ENCODE measurements at places on chromosomes 4 and X.

GRCh38 chrX:6910218-6910617 is 237.3 kb upstream of the STS start:
- no peak for DNase-seq

GRCh38 chr4:150457802-150458201 is 124.1 kb upstream of the MAB21L2 start:
- no peak for DNase-seq

DNA sequence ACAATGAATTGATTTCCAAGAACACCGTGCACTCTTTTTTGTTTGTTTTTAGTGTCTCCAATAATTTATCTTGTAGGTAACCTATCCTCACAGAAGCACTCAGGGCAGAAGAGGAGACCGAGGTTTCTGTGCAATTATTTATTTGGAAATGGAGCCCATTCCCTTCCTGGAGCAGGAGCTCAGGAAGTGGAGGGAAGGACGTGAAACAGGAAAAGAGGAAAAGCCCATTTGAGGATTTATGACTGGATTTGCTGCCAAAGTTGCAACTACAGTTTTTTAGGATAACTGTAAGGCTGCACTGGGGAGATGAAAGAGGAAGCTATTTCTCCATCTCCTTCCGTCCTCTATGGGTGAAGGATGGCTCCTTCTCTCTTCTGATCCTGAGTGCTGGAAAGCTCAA is 31.7 kb upstream of the MXRA5 start:
- no peak for DNase-seq

DNA sequence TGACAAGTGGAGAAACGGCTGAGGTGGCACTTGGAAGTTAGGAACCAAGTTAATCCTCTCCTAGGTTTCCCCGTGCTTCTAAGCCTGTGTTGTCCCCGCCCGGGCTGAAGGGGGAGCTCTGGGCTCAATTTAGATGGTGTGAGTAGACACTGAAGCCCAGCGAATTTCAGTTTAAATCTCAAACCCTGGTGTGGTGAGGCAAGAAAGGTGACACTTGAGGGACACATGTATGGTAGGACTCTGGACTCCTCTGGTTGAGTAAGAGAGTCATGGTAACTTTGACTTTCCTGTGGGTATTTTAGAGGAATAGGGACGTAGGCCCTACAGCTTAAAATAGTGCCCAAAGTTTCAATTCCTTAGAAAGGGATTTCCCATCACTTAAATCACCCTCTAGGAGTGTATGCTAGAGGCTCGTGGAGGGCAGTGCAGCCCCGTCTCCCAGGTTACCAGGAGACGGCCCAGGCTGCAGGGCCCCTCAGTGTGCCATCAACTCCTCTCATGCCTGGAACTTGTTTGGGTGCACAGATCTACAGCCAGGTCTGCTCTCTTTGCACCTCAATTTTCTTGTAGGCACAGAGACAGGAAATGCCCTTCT is 24.0 kb downstream of the HAND2 start:
- no peak for DNase-seq

DNA sequence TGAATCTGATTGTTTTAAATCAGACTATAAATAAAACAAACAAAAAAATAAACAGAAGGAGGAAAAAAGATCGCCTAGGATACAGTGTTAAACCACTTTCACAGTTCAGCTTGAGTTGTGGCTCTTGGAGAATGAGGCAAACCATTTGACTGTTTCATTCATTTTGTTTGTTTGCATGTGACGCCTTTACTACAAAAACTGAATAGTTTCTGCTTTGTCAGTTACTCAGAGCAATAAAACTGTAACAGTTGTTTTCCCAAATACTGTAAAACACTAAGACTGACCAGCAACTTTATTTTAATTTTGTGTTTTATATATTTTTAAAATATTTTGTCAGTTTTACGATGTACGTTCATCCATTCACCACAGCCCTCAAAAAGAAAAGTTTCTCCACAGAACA is 214.5 kb downstream of the FBXW7 start:
- no peak for DNase-seq

- DNase-seq: no peak
Measured at GRCh38 chrX:72180539-72180938, 1.0 kb upstream of the PIN4 start.

- no peak for DNase-seq
Measured at GRCh38 chr4:80268936-80269335, 2.5 kb downstream of the FGF5 start.

DNA sequence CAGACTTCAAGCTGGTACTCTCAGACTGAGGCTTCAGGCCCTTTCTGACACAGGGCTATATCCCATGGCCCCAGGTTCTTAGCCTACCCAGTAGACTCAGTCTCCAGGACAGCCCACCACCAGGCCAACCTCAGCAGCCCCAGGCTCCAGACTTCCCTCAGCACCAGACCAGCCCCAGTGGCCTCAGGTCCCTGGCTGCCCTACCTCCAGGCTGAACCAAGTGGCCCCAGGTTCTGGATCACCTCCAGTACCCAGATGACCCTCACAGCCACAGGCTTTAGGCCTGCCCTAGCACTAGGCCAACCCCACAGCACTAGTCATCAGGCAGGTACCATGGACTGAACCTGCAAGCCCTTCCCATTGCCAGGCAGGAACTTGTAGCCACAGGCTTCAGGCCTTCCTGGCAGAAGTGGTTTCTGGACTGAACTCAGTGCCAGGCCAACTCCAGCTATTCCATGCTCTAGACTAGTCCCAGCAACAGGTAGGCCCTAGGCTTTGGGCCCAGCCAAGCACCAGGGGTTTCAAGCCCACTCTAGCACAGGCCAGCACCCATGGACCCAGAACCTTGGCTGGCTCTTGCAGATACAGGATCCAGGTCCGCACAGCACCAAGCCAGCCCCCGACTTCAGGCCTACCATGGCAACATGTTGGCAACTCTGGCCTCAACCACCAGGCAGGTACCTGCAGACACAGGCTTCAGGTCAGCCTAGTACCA is 45.7 kb upstream of the MAGED4 start:
- DNase-seq: no peak

GRCh38 chr4:121789960-121790829 is 10.9 kb upstream of the EXOSC9 start:
- DNase-seq: no peak

GRCh38 chrX:39983715-39984114 is 114.0 kb downstream of the BCOR start:
- DNase-seq: no peak

- no peak for DNase-seq
Measured at GRCh38 chr4:10781805-10782204, 97.2 kb upstream of the CLNK start.

GRCh38 chrX:129831091-129831885 is 12.4 kb downstream of the ZDHHC9 start:
- DNase-seq: no peak

DNA sequence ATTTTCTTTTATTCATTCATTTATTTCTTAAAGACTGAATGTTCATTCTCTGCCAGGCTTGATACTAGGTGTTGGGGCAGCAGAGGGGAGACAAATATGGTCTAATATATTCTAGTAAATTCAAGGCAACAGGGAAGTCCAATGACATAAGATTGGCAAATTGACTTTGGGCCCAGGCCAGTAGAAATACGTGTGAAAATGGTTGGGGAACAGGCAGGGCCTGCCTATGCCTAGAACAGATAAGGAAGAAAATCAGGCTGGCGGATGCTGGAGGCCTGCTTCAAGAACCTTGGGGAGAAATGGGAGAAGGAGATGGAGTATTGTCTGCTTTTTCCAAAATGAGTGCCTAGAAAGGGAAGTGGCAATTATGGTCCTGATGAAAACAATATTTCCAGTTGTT is 108.6 kb downstream of the RTL5 start:
- no peak for DNase-seq

- DNase-seq: no peak
Measured at GRCh38 chr4:17265653-17266052, 246.2 kb downstream of the QDPR start.

DNA sequence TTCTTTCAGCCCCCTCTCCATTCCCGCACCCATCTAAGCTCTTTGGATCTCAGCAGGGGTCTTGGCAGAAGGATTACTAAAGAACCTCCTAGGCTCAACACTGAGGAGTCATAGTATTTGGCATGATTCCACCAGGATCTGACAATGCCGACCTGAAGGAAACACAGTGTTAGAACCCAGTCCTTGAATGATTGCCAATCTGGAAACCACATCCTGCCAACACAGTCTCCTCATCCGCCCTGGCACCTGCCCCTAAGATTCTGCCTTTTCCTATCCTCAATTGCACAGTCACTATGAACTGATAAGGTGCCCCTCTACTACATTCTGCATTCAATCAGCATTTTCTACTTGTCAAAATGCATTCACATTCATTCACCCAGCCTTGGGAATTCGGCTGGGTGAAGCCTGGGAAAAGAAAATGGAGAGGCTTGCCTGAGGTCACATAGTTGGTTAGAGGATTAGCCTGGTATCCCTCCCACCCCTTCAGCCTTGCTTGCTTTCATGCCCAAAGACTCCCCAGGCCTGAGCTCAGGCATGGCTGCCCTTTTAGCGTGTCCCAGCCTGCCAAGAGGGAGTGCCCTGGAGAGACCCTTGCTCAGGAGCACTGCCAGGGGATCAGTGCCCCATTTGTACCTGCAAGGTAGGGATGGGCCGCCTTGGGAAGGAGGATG is 2.2 kb upstream of the CLDN2 start:
- no peak for DNase-seq

DNA sequence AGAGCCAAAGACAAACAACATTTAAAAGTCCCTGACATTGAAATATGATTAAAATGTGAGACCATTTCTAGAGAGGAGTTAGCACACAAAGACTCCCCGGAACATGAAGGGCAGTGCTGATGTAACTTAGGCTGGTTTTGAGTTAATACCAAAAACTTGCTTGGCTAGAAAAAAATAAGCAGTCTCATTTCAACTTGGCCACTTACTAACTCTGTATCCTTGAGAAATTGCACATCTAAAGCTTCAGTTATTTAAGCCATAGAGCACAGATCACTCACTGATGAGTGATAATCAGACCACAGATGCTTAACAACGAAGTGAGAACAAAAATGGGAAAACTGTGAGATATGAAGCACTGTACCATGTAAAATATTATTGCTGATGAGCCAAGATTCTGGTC is 65.9 kb upstream of the MAOA start:
- no peak for DNase-seq

GRCh38 chr4:148574502-148574901 is 132.3 kb upstream of the NR3C2 start:
- DNase-seq: no peak

- DNase-seq: no peak
Measured at GRCh38 chr4:32962100-32962499, 2241.9 kb downstream of the PCDH7 start.

DNA sequence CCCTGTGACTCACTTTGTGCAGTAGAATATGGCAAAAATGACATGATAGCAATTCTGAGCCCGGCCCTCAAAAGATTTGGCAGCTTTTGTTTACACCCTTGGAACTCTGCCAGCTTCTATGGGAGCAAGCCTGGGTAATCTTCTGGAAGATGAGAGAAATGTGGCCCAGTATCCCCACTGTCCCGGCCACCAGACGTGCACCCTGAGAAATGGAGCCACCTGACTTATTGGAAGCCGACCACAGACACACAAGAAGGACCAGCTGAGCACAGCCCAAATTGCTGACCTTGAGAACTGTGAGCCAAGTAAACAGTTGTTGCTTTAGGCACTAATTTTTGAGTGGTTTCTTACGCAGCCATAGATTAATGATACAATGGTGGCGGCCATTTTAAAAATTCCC is 197.0 kb downstream of the STIM2 start:
- DNase-seq: no peak

GRCh38 chr4:110671679-110672078 is 48.8 kb upstream of the PITX2 start:
- no peak for DNase-seq

- no peak for DNase-seq
Measured at GRCh38 chr4:121711263-121712000, 14.7 kb upstream of the ANXA5 start.

DNA sequence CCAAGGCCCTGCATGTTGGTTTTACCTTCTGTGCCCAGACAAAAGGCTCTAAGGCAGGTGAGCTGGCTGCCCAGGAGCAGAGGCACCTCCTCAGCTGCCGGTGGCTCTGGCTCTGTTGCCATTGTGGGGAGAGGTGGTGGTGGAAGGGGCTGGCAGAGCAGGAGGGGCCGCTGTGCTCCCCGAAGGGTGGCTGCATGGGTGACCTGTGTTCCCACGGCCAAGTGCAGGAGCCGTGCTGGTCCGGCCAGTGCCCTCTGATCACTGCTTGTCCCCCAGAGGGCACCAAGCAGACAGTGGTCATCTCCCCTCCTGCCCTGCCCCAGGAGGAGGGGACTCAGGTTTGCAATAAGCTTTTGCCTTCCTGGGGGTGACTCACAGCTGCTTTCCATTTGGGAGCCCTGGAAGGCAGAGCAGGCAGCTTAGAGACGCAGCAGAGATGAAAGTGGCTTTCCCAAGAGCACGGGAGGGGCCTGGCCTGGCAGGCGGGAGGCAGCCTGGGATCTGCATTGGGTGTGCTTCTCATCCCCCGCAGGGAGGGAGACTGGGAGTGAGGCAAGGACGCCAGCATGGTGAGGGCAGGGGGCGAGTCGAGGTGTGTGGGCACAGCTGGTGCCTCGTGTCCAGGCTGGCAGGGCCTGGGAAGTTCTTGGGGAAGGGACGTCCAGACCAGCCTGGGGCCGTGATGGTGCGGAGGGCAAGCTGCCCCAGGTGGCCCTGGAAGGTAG is 28.7 kb downstream of the DOK7 start:
- DNase-seq: no peak

DNA sequence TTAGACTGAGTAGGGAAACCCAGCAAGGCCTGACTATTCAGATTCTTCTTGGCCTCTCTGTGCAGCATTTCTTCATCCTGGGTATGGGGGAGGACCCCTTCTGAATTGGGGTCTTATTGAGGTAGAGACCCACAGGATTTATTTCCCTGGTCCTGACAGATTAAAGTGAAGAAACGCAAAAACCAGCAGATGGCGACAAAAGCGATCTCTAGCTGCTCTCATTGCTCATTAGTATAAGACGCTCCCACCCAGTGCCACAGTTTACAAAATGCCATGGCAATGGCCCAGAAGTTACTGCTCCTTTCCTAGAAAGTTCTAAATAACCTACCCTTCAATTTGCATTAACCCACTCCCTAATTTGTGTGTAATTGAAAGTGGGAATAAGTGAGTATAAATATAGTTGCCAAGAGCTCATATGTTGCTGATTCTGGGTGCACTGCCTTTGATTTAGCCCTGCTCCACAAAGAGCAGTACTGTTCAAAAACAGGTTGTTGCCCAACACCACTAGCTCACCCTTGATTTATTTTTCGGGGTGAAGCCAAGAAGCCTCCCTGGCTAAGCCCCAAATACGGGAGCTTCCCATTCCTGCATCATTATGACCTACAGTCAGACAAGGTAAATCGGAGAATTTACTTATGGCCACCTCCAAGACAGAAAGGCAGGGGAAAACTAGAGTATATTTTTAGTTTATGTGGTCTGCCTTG is 3.7 kb upstream of the BEX4 start:
- DNase-seq: no peak

DNA sequence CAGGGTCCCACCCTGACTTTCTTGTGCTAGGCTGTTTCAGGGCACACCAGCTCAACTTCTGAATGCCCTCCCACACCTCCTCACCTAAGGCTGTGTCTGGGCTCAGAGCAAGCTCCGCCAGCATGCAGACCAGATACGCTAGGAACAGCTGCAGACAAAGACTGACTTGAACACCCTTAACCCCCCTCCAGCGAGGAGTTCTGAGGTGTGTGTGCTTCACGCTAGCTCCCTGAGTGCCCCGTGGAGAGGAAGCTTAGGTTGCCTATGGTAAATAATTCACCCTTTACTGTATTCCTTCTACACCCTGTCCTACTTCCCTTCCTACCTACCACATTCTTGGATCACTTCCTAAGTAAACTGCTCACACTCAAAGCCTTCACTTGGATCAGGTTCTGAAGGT is 115.0 kb downstream of the VCX3B start:
- DNase-seq: no peak

Measured in frontal cortex (tissue), 4 donors.